Thoracic aorta (tissue), 2 donors: ENCODE measurements at places on chromosomes 5 and 9.

DNA sequence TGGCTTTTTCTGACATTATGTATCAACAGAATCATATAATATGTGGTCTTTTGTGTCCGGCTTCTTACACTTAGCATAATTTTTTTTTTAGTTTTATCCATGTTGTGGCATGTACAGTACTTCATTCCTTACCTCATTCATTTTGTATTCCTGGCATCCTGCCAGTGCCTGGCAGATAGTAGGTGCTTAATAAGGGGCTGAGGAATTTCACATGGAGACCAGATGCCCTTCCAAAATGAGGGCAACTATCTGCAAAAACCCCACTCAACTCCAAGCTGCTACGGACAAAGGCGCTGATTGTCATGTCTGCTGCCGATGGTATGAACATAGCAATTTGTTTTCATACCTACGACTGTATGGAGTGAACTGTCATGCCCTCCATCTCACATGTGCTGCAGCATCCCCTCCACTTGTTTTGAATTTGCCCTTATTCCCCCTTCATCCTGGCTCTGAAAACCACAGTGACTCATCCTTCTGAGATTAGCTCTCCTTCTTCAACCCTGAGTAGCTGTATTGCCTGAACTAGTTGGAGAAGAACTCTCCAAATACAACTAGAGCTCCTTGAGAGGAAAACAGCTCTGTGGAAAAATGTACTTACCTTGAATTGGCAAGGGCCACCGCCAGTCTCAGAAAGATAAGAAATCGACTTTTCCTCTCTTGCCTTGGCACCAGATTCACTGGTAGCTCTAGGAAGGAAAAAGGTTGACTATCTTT, 41.3 kb upstream of the FOXE1 start:
- H3K36me3 ChIP-seq: no peaks in the 10 kb centered on the region
- H3K4me1 ChIP-seq: no peaks in the 10 kb centered on the region
- DNase-seq: no peak
- no peak overlapping the region for H3K27ac ChIP-seq

DNA sequence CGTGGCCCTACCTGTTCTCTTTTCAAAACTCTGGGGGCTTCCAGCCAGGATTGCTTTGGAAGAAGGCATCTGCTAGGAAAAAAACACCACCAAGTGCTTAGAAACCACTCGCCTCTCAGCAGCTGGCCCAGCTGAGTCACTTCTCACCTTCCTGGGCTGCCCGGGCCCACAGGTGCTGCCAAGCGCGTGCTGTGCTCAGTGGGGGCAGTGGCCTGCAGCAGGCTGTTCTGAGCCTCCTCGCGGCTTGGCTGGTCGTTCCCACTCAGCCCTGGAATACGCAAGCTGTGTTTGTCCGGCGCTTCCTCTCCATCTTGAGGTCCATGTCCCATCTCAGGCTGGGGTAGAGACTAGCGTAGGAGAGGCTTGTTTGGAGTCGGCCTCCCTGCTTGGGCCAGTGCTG, 102.5 kb upstream of the FCN2 start:
- no peaks in the 10 kb centered on the region for H3K4me1 ChIP-seq
- peaks cover 44% of the 10 kb centered on the region for H3K36me3 ChIP-seq
- H3K4me3 ChIP-seq: no peak overlapping the region
- no peak overlapping the region for H3K27ac ChIP-seq

GRCh38 chr9:131297903-131298302, 8.4 kb downstream of the PLPP7 start:
- H3K4me1 ChIP-seq: no peaks in the 10 kb centered on the region
- no peaks in the 10 kb centered on the region for H3K27me3 ChIP-seq
- H3K4me3 ChIP-seq: no peak overlapping the region
- no peaks in the 10 kb centered on the region for H3K36me3 ChIP-seq
- no peak overlapping the region for H3K27ac ChIP-seq

DNA sequence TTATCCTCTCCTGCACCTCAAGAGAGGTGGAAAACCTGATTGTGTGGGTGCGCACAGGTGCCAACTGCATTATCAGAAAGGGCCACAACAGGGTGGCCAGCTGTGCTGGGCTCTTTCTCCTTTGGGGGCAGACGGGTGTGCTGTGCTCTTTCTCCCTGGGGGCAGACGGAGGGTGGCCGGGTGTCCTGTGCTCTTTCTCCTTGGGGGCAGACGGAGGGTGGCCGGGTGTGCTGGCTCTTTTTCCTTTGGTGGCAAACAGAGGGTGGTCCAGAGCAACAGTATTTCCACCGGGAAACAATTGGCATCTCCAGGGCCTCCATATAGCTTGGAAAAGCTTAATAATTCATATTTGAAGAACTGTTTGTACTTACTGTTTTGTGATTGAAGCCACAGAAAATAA, 6.8 kb downstream of the LMX1B start:
- no peak for DNase-seq
- H3K27me3 ChIP-seq: peaks cover 18% of the 10 kb centered on the region
- H3K27ac ChIP-seq: no peak overlapping the region

GRCh38 chr9:129323376-129323998, 145.4 kb upstream of the IER5L start:
- peak overlapping the region; percentile 95 for H3K27ac ChIP-seq
- no peak for DNase-seq
- H3K36me3 ChIP-seq: no peaks in the 10 kb centered on the region
- no peaks in the 10 kb centered on the region for H3K27me3 ChIP-seq
- peaks cover 36% of the 10 kb centered on the region for H3K4me1 ChIP-seq
- no peak overlapping the region for H3K4me3 ChIP-seq

- no peaks in the 10 kb centered on the region for H3K36me3 ChIP-seq
- DNase-seq: no peak
- H3K4me3 ChIP-seq: no peak overlapping the region
- H3K4me1 ChIP-seq: peaks cover 50% of the 10 kb centered on the region
- H3K27ac ChIP-seq: peak overlapping the region; percentile 1
- no peaks in the 10 kb centered on the region for H3K27me3 ChIP-seq
Observed at GRCh38 chr5:72293495-72294055, 26.5 kb downstream of the MRPS27 start.

- H3K36me3 ChIP-seq: no peaks in the 10 kb centered on the region
- no peak for DNase-seq
- H3K27ac ChIP-seq: no peak overlapping the region
- no peak overlapping the region for H3K4me3 ChIP-seq
- H3K27me3 ChIP-seq: no peaks in the 10 kb centered on the region
Observed at GRCh38 chr9:69193685-69194032, 19.6 kb downstream of the TJP2 start.

GRCh38 chr5:93704996-93705395, 36.4 kb downstream of the POU5F2 start:
- H3K27ac ChIP-seq: no peak overlapping the region
- DNase-seq: no peak
- no peaks in the 10 kb centered on the region for H3K36me3 ChIP-seq
- H3K27me3 ChIP-seq: no peaks in the 10 kb centered on the region
- no peak overlapping the region for H3K4me3 ChIP-seq

- H3K4me3 ChIP-seq: no peak overlapping the region
- H3K4me1 ChIP-seq: no peaks in the 10 kb centered on the region
- DNase-seq: no peak
Observed at GRCh38 chr5:37086466-37087173, 162.6 kb downstream of the CPLANE1 start.

- H3K27me3 ChIP-seq: no peaks in the 10 kb centered on the region
- H3K27ac ChIP-seq: no peak overlapping the region
- DNase-seq: no peak
- no peaks in the 10 kb centered on the region for H3K4me1 ChIP-seq
- H3K36me3 ChIP-seq: peaks cover 9% of the 10 kb centered on the region
- no peak overlapping the region for H3K4me3 ChIP-seq
Observed at GRCh38 chr9:75163764-75164163, 75.5 kb downstream of the OSTF1 start.

GRCh38 chr5:113804264-113804663, 290.8 kb downstream of the YTHDC2 start:
- DNase-seq: no peak
- no peaks in the 10 kb centered on the region for H3K36me3 ChIP-seq
- H3K4me1 ChIP-seq: peaks cover 26% of the 10 kb centered on the region
- no peaks in the 10 kb centered on the region for H3K27me3 ChIP-seq

DNA sequence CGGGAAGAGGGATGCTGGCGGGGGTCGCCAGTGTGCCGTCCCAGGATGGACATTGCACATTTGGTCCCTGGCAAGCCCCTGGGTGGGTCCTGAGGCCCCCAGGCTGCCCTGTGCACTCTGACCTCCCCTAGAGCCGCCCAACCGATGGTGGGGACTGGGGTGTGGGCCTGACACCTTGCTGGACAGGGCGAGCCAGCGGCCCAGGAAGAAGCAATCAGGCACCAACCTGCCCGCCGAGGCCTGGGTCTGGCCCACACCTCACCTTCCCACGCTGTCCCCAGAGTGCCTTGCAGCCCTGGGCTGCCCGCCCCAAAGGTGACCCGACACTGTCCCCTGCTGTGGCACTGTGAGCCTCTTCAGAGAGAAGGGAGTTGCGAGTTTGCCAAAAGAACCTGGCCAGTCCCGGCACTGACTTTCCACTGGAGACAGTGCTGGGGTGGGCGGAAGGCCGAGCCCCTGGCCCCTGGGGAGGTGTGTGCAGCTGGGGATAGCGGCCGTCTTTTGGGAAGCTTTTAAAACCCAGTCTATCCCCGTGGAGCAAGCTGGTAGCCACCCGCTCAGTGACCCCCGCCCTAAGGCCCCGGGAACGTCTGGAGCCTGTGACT, 12.0 kb upstream of the NRARP start:
- no peaks in the 10 kb centered on the region for H3K36me3 ChIP-seq
- H3K27me3 ChIP-seq: no peaks in the 10 kb centered on the region
- no peak overlapping the region for H3K27ac ChIP-seq
- H3K4me3 ChIP-seq: no peak overlapping the region
- H3K4me1 ChIP-seq: peaks cover 13% of the 10 kb centered on the region
- no peak for DNase-seq

DNA sequence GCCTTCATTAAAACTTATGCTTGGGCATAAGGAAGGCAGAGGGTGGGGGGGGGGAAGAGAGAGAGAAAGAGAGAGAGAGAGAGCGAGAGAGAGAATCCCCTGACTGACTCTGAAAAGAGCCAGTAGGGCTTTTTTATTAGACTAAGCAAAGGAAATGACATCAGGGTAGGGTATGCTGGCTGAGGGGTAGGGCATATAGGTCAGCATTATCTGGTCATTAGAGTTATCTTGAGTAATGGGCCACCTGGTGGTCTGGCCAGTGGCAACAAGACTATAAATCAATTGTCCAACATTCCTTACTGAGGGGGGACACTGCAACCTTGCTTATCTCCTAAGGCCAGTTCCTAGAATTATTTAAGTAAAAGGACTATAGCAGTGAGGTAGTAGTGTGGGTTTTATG, 67.2 kb downstream of the TSSK1B start:
- H3K4me3 ChIP-seq: no peak overlapping the region
- no peaks in the 10 kb centered on the region for H3K27me3 ChIP-seq
- no peaks in the 10 kb centered on the region for H3K36me3 ChIP-seq
- no peaks in the 10 kb centered on the region for H3K4me1 ChIP-seq
- no peak for DNase-seq

DNA sequence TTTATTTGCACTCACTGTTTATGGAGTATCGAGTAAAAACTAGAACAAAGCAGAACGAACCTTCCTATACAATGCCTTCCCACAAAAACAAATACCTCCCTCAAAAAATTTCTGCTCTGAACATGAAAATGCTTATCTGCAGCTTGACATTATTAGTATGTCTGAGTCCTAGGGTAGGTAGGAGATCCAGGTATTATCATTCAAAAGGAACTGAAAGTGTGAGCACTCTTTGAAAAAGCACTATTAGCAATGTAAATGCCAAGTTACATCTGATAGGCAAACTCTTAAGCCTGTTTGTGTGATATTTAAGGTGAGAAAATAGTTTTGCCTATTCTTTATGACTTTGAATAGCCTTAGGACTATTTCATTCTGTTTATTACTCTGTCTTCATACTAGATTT, 47.6 kb downstream of the ZSWIM6 start:
- H3K27me3 ChIP-seq: no peaks in the 10 kb centered on the region
- no peak overlapping the region for H3K4me3 ChIP-seq
- DNase-seq: no peak
- H3K4me1 ChIP-seq: no peaks in the 10 kb centered on the region
- H3K27ac ChIP-seq: no peak overlapping the region
- H3K36me3 ChIP-seq: no peaks in the 10 kb centered on the region

DNA sequence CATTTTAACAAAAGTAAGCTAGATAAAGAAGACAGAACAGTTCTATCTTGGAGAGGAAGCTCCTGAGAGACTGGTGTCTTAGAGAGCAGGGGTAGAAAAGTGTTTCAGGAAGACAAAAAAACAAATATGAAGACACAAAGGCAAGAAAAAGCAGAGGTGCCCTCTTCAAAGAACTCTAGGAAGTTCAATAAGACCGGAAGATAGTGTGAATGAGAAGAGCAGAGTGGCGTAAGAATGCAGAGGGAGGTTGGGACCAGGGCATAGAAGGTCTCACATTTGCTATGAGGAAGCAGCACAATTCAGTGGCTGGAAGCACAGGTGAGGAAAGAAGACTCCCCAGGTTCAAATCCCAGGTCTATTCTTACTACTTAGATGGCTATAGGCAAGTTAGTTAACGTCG, 22.6 kb downstream of the TMEM245 start:
- no peak overlapping the region for H3K4me3 ChIP-seq
- H3K27ac ChIP-seq: no peak overlapping the region
- H3K4me1 ChIP-seq: peaks cover 64% of the 10 kb centered on the region
- H3K36me3 ChIP-seq: peaks cover 8% of the 10 kb centered on the region
- no peaks in the 10 kb centered on the region for H3K27me3 ChIP-seq

DNA sequence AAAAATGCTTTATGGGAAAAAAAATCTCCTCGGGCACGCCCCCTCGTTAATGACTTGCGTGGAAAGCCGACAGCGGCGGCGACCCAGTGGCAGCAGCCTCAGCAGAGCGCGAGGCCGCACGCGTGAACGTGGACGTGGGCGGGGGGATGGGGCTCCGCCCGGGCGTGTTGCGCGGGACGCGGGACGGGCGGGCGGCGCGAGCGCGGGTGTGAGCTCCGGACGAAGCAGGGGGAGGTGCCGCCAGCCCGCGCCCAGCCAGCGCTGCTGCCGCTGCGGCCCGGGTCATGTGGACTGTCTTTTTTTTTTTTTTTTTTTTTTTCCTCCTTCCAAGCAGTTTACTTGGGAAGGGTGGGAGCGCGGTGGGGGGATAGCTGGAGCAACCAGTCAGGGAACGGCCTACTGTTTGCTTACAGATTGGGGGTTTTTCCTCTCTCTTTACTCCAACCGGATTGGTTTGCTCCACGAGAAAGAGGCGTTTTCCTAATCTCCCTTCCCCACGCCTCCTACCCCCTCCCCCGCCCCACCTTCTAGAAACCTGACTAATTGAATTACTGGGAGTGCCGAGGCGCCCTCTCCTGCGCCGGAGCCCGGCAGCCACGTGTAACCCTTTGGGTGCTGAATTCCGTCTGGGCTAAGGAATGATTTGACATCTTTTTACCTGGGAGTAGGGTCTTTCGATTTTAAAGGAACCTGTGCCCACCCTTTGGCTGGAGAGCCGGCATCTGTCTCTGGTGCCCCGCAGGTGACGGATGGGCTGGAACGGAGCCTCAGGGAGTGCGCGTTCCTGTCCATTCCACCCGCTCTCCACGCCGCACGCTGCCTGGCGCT, 1.7 kb upstream of the EFNA5 start:
- DNase-seq: peak; percentile 65
- no peaks in the 10 kb centered on the region for H3K27me3 ChIP-seq
- no peaks in the 10 kb centered on the region for H3K36me3 ChIP-seq
- peak overlapping the region; percentile 76 for H3K27ac ChIP-seq
- H3K4me1 ChIP-seq: no peaks in the 10 kb centered on the region
